Transverse colon (tissue), 4 donors: ENCODE measurements at places on chromosomes 1 and 21.
A peak's percentile ranks its signal among the peaks of the same experiment; 100 is the strongest.

DNA sequence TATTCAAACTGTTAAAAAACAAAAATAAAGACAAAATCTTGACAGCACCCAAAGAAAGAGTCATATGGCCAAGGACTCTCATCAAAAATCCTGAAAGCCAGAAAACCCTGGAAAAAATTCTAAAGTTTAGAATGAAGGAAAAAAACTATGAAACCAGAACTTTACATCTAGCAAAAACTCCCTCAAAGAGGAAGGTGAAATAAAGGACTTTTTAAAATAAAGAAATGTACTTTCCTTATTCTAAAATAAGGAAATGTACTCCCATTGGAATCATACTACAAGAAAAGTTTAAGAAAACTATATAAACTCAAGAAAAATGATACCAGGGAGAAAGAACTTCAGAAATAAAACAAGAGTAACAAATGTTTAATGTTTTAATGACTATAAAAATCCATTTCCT lies 206.3 kb downstream of the KCNT2 start:
- no peak for DNase-seq

- DNase-seq: no peak
Measured at GRCh38 chr1:167484726-167485502, 33.4 kb downstream of the CD247 start.

GRCh38 chr1:152817309-152817708 lies 5.5 kb downstream of the LCE1B start:
- DNase-seq: no peak

- no peak for DNase-seq
Measured at GRCh38 chr1:55812281-55812680, 597.1 kb upstream of the USP24 start.

DNA sequence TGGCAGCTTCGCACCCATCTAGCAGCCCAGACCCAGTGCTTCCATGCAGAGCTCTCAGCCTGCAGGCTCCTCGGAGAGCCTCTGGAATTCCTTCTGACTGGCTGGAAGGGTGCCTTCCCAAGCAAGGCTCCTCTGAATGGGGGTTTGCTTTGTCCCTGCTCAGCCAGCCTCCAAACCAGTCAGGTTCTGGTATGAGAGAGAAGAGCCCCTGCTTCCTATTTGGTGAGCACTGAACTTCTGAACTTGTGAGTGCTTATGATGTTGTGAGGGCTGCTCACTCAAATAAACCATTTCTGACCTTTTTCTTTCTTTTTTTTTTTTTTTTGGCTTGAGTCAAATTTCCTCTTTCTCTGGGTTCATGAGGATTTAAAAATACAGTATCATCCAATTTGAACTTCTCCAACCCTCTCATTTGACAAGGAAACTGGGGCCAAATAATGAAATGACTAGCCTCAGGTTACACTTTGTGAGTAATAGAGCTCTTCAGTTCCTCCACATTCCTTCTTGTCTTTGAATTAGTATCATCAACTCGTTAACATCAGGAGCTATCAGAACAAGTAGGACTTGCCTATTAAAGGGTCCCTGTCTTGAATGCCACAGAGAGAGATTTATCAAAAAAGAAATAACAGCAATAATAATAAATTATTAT lies 39.6 kb downstream of the GFI1 start:
- no peak for DNase-seq

DNA sequence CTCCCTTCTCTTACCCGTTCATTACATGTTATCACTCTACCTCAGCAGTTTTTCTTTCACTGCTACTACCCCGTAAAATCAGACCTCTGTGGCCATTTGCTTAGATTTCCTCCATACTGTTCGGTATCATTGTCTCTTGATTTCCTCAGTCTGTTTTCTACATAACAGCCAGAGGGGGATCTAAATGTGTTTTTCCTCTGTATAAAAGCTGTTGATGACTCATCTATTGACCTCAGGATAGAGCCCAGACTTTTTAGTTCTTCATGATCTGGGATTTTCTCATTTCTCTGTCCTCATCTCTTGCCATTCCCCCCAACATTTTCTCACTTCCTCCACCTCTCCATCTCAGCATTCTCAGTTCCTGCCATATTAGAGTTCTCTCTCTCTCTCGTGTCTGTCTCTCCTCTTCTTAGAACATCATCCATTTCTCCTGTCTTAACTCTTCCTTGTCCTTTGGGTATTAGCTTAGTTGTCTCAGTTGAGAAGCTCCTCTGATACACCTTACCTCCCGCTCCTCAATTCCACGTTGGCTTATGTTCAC lies 10.5 kb downstream of the OTUD3 start:
- no peak for DNase-seq

- DNase-seq: no peak
Measured at GRCh38 chr21:44750675-44751025, 39.3 kb upstream of the TSPEAR start.

DNA sequence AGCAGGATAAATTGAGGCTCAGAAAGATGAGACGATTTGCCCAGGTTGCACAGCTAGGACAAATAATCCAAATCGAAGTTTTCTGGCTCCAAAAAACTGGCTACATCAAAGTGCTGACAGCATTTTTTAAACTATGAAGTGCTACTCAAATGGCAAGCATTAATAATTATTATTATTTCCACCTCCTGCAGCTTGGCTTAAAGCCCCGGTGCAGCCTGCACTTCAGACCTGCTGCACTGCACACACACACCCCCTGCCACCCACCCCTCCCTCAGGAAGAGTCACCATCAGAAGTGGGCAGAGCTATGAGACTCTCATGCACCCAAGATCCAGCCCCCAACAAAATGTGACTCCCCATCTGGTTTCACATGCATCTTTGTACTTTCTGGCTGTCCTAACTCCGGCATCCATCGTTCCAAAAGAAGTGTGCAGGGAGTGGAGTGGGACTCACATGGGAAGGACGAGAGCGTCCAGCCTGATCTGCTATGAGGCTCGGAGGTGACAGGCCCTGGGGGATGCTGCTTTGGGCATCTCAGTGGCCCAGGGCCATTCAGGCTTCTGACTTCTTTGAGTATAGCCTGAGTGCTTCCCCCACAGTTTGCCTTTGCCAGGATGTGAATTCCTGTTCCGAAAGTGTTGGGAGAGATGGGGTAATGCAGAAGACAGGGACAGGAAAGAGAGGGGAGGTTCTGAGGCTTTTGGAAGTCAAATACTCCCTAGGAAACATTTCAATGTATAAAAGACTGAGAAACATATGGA lies 65.0 kb upstream of the FAM20B start:
- no peak for DNase-seq

GRCh38 chr1:54994355-54994990 lies 4.3 kb upstream of the BSND start:
- no peak for DNase-seq

DNA sequence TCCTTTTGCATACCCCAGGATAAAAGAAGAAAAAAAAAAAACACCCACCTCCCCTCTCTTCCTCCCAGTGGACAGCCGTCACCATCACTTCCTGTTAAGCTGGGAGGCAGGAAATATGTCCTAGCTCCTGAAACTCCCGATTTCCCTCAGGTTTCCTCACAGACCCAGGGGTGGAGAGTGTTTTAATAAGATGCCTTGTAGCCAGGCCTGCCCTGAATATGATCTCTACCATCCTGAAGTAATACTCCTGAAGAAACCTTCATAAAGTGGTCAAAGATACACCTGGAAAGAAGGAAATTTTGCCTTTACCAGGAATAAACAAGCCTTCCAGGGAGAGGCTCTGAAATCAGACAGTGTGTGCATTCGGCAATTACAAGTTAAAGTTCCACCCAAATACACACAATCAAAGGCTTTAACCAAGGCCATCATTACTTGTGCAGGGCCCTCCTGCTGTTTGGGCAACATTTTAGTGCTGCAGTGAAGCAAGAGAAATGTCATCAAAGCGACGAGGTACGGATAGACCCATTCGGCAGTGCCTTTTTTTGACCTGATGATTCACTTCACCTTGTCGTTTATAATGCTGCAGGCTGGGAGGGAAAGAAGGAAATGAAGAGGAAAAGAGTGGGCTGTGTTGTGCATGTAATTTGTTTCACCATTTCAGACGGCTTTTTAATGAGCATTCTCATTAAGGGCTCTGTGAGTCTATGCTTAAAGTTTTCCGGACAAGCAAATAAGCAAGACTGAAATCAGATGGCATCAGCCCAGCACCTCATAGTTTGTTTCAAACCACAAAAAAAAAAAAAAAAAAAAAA lies 41.0 kb upstream of the RASAL2 start:
- peak; percentile 49 for DNase-seq

DNA sequence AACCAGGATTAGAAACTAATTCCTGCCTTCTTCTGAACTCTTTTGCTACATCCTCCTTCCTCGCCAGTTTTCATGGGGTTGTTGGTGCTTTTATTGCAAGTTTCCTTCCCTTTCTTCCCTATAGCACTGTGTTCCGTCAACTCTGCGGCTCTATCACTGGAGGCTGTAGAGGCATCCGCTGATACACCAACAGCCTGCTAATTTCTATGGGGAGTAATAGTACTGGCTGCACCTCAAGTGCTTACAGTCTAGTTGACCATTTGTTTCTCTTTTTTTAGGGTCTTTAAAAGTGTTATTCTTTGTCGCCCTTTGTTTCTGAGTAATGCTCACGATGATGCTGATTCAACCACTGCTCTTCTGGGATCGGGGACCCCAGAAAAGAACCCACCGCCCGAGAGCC lies 746 bp downstream of the MIS18A start:
- no peak for DNase-seq
